ENCODE measurements at places on chromosomes 4 and X.
A peak's percentile ranks its signal among the peaks of the same experiment; 100 is the strongest.

GRCh38 chr4:169225058-169225751 lies 45.6 kb downstream of the SH3RF1 start:
- DNase-seq = no peak

DNA sequence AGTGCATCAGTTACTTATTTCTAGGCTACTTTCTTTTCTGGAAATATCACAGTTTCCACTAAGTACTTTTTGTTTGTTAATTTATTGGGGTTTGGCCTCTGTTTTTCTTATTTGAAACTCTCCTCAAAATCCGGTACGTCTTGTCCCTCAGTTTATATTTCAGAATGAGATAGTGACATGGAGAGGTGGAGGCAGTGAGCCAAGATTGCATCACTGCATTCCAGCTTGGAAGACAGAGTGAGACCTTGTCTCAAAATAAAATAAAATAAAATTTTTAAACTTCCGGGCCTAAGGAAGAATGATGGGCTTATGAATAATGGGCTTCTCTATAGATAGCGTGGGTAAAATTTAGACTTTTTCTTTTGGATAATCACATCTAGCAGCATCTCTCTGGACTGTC lies 567.8 kb downstream of the TRIML1 start:
- no peak for DNase-seq

DNA sequence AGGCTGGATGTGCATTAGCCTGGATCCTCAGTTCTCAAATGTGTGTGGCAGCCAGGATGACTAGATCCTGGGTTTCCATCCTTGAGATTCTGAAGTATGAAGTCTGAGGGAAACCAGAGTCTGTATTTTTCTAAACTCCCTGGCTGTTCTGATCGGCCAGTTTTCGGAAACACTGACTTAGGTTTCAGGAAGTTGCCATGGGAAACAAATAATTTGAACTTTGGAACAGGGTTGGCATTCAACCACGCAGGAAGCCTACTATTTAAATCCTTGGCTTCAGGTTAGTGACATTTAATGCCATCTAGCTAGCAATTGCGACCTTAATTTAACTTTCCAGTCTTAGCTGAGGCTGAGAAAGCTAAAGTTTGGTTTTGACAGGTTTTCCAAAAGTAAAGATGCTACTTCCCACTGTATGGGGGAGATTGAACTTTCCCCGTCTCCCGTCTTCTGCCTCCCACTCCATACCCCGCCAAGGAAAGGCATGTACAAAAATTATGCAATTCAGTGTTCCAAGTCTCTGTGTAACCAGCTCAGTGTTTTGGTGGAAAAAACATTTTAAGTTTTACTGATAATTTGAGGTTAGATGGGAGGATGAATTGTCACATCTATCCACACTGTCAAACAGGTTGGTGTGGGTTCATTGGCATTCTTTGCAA lies 67.6 kb downstream of the PDGFRA start:
- no peak for DNase-seq

GRCh38 chr4:44326741-44327140 lies 121.9 kb downstream of the KCTD8 start:
- no peak for DNase-seq

DNA sequence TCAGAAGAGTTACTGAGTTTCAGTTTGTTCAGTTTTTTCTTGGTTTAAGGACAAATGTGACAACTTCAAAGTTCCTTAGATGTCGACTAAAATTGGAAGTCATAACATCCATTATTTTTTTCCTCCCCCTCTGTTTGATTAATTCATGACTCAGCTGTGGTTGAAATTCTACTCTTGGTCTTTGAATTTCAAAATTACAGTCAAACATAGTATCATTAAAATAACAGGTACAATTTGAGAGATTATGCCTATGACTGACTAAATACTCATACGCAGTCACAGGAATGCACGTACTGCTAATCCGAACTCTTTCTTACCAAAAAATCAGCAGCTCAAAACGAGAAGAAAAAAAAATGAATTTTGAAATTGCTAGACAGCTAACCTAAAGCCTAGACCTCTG lies 1434.8 kb downstream of the RAPGEF2 start:
- DNase-seq = no peak

DNA sequence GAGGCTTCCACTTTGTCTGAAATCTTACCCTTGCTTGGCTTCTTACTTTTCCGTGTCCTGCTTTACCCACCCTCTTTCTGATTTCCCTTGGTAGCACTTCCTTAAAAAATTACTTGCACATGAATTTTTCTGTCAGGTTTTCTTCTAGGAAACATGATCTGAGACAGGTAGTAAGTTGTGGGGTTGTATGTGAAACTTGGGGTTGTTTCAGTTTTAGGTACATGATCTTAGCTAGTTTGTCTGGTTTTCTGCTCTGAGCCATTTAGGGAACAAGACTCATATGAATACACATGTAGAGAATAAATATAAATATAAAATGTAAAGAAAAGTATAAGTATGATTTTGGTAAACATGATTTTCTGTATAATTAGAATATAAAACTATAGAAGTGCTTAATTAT lies 17.4 kb upstream of the ARMCX2 start:
- DNase-seq = no peak

- no peak for DNase-seq
Measured at GRCh38 chr4:3409571-3410091, 32.1 kb upstream of the HGFAC start.

DNA sequence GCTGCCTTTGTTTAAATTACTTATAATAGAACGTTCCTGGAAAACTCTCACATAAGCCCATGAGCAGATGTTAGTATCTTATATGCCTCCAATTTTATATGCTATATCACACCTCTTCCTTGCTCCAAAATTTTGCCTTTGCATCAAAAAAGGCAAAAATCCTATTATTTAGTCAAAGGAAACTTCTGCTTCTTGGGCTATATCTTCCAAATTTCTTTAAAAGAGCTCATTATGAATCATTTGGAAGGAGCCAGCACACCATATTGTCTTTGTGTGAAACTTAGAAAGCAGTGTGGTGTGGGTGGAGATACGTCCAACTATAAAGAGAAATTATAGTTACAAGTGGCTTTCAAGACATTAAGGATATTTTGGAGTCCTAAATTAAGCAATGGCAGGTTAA lies 35.7 kb downstream of the NHS start:
- no peak for DNase-seq

DNA sequence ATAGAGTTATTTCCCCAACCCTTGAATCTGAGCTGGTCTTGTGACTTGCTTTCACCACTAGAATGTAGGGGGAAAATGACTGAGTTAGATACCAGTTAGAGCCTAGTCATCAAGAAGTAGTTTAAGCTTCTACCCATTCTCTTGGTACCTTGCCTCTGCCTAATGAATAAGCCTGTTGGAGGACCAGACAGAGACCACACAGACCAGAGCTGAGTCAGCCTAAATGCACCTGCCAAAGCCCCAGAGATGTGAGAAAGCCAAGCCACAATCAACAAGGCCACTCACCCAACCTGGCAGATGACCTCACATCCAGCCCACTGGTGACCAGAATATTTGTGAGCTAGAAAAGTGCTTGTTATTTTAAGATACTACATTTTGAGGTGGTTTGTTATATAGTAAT lies 85.2 kb upstream of the DCLK2 start:
- no peak for DNase-seq

- DNase-seq = no peak
Measured at GRCh38 chr4:15027921-15028435, 25.7 kb downstream of the CPEB2 start.

DNA sequence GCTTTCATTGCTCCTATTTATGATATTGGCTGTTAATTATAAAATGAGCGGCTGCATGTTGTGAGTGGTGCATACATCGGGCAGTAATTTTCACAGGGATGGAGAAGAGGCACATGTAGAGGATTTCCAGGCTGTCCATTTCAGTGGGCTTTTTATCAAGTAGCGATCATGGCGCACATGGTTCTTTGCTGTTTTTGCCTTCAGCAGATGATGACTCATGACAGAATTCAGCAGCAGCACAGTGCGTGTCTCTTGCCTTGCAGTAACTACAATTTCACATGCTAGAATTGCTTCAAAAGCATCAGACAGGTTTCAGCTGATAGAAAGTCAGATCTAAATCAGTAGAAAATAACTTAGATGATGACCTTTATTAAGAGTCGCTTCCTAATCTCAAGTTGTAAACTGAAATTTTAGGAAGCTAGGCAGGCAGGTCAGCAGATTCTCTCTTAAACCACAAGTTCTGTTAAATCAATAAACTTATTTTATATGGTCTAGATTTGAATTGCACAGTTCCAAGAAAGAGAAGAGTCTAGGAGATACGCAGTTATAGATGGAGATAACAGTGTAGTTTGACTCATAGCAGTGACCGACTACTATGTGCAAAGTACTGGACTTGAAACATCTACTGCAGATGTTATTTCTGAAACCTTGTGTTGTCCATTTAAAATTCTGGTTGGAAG lies 35.8 kb downstream of the LRP2BP start:
- DNase-seq = peak; percentile 28

GRCh38 chr4:56655627-56656345 lies 25.3 kb downstream of the HOPX start:
- no peak for DNase-seq

GRCh38 chrX:94871640-94872039 lies 1197.6 kb downstream of the FAM133A start:
- no peak for DNase-seq

DNA sequence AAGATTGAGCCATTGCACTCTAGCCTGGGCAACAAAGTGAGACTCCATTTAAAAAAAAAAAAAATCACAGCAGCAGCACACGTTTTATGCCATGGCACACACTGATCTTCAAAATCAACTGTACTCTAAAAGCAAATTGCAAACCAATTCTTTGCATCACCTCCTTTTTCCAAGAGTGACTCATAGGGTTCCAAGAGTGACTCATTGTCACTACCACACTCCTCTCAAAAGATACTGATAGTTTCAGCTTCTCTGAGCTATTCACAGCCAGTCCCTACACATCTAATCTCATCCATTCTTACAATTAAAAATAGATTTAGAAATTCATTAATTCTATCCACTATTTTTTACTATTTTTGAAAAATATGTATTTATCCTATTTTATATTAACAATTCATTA lies 1494.9 kb upstream of the AGA start:
- no peak for DNase-seq

DNA sequence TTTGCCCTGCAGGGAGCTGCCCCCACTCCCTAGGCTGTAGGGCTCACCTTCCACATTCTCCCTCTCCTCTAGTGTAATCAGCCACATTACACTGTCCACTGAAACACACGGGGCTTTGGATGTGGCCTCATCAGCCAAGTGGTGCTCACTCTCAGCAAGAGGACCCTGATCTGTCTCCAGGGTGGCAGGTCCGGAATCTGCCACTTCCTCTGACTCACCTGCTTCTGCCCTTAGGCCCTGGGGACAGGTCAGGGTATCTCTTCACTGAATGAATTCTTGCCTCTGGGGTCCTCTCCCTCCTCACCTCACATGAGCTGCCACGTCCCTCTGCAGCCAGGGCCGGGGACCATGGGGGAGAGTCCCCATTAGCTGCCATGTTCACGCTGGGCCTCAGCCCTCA lies 15.9 kb downstream of the ZNF41 start:
- no peak for DNase-seq

GRCh38 chr4:140423106-140423505 lies 4.3 kb downstream of the CLGN start:
- no peak for DNase-seq
